ENCODE measurements at places on chromosomes 1 and 21.

GRCh38 chr1:154556422-154556821 is 2.0 kb downstream of the UBE2Q1 start:
- DNase-seq, result no peak

DNA sequence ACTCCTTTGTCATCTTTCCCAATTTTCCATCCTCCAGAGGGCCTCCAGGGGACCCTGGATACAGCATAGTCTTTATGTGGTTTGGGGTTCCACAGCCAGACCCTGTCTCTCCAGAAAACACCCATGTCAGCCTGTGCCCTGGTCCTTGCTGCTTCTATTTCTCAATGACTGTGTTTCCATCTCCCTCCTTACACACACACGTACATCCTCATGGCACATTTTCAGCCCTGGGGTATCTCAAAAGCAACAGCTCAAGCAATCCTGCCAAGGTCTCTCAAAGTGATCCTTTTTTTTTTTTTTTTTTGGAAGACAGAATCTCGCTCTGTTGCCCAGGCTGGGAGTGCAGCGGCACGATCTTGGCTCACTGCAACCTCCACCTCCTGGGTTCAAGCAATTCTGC is 22.3 kb downstream of the QSOX1 start:
- no peak for DNase-seq

GRCh38 chr1:155531624-155532023 is 31.0 kb downstream of the ASH1L start:
- DNase-seq, result no peak

DNA sequence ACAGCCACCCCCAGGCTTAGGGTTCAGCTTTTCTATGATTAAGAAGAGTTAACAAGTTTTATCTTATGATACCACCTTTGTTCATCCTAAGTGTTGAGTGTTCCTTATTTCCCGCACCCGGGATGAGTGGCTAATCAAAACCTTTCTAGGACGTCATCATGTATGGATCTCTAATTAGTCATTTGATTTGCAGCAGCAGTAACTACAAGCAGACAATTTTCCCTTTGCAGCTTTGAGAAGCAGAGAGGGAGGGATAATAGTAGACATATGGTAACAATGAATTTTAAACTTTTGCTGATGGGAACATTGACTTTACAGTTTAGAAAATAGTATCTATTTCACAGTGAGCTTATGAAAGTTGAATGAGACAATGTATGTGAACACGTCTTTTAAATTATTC is 30.8 kb upstream of the SLC35F3 start:
- no peak for DNase-seq
